ENCODE measurements at places on chromosomes 3 and 15.
A peak's percentile ranks its signal among the peaks of the same experiment; 100 is the strongest.

DNA sequence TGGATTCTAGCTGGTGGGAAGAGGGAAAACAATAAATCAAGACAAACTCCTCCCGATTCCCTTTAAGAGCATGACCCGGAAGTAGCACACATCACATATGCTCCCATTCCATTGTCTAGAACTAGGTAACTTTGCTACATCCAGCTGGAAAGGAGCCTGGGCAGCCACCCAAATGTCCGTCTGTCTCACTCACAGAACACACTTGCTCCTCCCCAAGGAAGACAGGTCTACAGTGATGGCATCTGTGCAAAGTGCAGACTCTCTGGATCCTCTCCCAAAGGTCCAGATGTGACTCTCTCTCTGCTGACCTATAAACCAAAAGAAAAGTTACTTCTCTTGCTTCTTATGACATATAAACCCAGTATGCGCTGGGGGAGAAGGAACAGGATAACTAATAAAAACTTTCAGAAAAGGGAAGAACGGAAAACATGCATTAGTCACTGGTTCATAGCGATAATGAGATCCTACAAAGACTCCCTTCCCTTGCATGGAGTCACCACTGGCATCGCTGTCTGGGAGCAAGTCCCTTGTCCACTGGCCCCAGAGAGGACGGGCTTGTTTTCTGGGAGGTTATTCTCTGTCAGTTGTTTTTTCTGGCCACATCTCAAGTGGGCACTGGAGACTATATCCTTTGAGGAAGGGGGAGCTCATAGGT is 29.8 kb upstream of the EPHB3 start:
- DNase-seq = peak; percentile 79

DNA sequence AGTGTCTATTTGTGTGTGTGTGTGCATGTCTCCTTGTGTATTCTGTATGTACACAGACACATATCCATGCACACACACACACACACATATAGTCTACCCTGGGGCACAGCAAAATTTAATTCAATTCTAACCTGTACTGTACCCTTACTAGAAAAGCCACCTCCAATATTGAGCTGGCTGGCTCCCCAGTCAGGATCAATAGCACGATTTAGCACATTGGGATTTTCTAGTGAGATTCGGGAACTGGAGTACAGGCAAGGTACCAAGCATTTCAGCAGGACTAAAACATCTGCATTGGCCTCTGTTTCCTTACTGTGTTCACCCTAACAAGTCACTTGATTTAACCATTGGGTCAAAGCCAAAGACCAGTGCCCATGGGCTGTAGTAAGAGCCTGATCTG is 13.2 kb downstream of the FSTL1 start:
- DNase-seq = no peak

- DNase-seq = no peak
Observed at GRCh38 chr15:26804063-26804804, 31.4 kb upstream of the GABRB3 start.

DNA sequence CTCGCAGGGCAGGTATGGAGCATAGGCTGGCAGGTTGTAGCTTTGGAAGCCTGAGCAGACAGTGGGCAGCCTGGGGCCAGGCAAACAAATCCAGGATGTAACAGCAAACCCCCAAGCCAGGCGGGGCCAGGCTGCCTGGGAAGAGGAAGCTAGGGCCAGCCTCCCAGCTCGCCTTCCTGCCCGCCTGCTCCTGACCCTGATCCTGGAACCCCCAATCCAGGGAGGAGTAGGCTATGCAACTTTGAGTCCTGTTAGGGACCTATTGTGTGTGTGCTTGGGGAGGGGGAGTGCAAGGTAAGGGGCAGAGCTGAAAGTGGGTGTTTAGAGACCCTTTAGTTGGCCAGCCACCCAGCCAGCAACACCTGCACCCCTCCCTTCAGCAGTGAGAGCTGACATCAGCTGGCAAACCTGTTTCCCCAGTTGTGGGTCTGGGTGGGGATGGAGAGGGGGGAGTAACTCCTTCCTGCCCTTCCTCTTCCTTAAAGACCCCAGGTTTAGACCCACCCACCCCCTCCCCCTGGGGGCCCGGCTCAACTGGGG is 2.5 kb downstream of the NBEAL2 start:
- DNase-seq = peak; percentile 59

DNA sequence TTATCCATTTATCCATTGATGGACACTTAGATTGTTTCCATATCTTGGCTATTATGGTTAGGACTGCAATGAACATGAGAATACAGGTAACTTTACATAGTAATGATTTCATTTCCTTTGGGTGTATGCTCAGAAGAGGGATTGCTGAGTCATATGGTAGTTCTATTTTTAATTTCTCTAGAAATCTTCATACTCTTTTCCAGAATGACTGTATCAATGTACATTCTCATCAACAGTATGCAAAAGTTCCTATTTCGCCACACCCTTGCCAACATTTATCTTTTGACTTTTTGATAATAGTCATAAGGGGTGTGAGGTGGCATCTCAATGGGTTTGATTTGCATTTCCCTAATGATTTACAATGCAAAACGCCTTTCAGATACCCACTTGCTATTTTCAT is 6.2 kb upstream of the NIPA1 start:
- peak; percentile 17 for DNase-seq

DNA sequence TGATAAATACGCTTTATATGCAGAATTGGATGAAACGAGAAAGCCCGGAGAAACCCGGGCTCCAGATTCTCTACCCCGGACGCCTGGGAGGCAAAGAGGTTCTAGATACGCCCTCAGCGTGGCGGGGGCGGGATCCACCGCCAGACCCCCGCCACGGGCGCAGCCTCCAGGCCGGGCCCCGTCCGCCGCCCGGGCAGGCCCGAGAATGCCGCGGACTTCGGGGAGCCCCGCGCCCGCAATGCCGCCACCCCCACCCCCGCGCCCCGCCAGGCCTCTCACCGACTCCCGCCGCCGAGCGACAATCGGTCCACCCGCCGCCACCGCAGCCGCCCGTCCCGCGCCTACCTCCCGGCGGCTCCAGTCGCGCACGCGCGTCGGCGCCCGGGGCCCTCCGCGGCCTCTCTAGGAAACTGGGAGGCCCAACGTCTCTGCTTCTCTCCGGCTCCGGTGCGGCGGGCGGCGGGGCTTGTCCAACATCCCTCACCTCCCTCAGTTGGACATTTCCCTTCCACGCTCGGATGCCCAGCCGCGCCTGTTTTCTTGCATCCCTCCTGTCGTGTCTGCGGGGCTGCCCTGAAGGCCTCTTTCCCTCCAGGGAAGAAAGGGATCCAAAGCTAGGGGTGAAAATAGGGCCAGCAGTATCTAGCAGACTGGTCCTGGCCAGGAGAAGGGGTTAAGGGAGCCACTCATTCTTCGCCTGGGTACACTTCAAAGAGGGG is at the start of gene ZNF445:
Gene ZNF445, minus strand, starts transcription at position 359 of the 719 bp plus-strand sequence. CDS start 22,121 bp downstream, outside the sequence.
- peak; percentile 98 for DNase-seq

Data from osteoblast (primary cell).